GM18507 (cell line): ENCODE measurements at places on chromosomes 5 and 9.

- no peak for DNase-seq
These were observed 347.1 kb downstream of the EBF1 start for GRCh38 chr5:158752656-158752973.

GRCh38 chr5:63101870-63102269, 523.3 kb downstream of the LRRC70 start:
- no peak for DNase-seq

DNA sequence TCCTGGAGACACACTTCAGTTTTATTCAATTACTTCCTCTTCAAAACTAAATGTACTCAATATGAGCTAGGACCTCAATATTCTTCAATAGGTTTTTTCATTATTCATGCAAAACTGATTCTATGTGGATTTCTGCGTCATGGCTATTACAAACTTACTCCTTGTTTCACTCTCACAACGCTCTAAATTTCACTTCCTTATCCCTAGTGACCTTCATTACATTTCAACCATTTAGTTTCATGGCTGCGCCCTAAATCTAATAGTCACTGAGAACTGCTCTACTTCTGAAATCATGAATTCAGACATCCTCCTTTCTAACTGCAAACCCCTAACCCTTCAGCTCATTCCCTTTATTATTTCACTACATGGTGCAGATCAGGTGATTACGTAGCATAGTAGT, 93.9 kb downstream of the SLC25A46 start:
- DNase-seq = no peak

DNA sequence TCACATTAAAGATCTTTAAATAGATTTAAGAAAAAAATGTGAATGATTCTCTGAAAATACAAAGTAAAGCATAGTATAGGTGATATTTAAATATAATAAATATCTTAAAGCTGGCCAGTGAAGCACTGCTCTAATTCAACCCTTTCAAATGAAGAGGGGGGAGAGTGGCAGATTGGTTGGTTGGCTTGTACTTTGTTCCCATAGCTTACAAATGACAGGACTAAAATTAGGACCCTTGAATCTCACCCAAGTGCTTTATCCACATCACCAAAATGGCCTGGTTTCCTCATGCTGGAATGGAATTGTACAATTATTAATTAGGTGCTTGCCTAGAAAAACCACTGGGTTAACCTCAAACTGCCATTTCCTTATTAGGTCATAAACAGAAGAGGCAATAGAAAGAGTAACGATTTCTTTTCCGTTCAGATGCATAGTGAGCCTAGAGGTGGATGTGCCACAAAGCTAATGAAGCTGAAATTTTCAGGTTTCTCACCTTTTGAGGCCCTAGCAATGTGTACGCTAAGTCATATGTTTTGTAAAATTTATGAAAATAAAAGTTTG, 354.5 kb upstream of the CDH6 start:
- DNase-seq = no peak

- DNase-seq = no peak
These were observed 93.6 kb downstream of the COL23A1 start for GRCh38 chr5:178496642-178497041.

- DNase-seq = no peak
These were observed at the start of gene FBP2 for GRCh38 chr9:94593459-94594345. Gene FBP2 (minus strand): TSS chr9:94593824. CDS start chr9:94593726, 98 bp downstream.

DNA sequence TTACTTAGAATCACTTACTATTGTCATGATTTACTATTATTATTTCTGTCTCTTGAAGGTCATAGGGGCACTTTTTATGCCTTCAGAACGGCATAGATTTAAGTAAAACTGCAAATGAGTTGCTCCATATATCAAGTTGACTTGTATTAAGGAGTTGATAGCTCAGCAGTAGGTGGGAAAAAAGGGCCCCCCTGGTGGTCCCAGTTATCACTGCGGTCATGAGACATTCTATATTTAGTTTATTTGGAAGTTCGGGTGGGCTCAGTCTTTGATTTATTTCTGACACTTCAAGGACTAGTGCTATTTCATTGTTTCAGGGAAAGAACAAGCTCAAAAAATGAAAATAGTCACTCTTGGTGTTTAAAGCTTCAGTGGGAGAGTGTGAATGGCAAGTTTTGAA, 159.3 kb downstream of the SLC24A2 start:
- DNase-seq = no peak

DNA sequence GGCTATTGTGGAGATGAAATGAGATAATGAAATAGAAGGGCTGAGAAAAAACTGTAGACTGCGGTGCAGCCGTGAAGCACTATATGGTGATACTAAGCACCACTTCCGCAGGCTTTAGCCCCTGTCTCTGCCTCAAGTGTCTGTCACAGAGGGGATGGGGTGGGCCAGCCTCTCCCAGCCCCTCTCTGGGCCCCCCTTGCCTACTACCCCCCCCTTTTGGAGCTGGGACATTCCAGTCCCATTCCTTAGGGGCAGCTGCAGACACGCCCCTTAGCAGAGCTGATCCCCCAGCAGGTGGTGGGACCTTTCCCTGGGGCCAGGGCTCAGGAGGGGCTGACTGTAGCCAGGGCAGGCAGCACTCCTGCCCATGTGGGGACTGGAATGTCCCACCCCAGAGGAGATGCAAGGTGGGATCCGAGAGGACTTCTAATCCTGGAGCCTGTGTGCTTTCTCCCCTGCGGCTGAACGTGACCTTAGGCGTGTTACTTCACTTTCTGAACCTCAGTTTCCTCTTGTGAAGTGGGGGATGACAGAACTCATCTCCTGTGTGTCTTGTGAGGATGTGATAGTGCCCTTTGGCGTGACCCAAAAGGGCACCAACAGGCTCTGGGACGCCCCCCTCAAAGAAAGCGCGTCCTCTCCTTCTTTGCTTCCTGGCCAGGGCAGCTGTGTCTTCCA, 1.9 kb downstream of the N4BP3 start:
- DNase-seq = no peak

DNA sequence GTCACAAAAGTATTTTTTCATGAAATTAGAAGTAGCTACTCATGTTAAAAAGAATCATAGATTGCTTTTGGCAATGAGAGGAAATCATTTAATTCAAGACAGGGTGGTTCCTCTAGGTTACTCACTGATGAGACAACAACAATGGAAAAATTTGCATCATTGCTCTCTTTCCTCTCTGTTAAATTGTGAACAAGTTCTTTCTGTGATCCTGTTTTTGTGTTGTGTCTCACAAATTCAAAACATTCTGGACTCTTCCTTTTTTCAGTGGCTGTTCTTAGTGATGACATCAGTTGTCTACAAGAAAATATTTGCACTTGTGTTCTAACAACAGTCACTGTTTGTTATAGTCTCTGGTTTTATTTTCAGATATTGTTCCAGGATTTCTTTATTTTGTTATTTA, 95.3 kb downstream of the XRCC4 start:
- no peak for DNase-seq

DNA sequence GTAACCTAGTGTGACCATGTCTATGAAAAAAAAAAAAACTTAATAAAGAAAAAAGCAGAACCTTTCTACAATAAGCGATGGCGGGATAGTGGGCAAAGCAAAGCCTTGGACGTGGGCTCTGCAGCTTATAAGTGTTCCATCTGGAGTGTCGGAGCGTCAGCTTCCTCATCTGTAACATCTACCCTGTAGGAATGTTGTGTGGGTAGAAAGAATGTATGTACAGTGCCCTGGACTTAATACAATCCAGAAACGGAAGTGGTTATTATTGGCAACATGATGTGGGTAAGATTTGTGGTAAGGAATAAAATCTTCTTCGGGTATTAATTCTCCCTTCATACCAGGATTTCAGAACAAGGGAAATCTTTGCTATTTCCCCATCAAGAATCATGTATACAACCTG, 66.5 kb downstream of the SEMA5A start:
- DNase-seq = no peak

- DNase-seq = no peak
These were observed 6.2 kb downstream of the TENT4A start for GRCh38 chr5:6719417-6719816.

DNA sequence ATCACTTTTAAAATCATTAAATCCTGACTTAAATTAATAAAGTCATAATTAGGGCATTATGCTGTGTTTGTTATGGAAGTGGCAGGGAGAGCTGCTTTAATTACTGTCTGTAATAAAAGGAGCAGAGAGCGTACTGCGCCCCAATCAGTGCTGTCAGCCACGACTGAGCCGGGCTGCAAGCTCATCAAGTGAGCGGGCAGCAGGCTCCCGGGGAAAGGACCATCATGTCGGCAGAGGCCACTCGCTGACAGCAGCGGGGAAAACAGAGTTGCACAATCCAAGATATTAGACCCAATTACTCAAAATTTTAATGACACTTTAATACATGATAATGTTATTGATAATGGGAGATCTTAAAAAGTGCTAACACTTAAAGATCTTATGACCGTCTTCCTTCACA, 181.6 kb downstream of the AP3B1 start:
- DNase-seq = no peak

- DNase-seq = no peak
These were observed 254.8 kb downstream of the CDK5RAP2 start for GRCh38 chr9:120324996-120325642.

GRCh38 chr9:935348-935965, 41.0 kb upstream of the DMRT3 start:
- DNase-seq = no peak

GRCh38 chr5:110092955-110093785, 403.4 kb downstream of the MAN2A1 start:
- DNase-seq = no peak

- no peak for DNase-seq
These were observed 56.8 kb downstream of the DTWD2 start for GRCh38 chr5:118931564-118931963.
